ENCODE measurements at places on chromosomes 4 and X.

DNA sequence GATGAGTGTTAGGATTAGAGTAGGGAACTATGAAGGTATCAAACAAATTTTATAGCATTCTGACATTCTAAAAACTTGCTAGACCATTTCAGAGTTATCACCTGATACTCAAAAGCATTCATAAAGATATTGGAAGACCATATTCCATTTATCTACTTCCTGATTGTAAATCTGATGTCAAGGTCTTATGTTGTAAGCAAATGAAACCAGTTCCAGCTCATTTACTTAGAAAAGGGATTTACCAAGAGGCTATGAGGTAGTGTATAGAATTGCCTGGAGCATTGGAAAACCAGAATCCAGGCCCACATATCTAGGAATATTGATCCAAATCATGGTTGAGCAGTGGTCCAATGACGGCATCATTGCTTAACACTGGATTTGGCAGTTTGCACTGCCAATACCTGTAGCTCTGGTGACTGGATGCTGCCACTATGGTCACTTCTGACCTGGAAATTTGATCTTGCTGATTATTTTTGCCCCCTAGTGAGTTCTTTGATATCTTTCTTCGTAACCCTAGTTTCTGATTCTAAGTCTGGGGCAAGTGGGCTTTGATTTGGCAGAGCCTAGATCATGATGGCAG lies 25.4 kb downstream of the ARFIP1 start:
- no peak for DNase-seq

DNA sequence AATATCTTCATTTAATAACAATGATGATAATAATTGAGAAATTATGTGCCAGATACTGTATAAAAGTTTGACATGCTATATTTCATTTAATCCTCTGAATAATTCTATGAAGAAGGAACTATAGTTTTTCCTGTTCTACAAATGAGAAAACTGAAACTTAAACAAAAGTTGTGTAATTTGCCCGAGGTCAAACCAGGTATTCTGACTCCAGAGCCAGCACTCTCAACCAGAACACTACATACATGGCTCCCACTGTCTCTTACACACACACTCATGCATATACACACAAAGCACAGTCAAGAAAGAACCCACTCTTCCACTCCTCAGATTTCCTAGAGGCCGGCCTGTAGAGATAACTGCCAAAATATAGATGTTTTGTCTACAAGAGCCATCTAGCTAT lies 374.0 kb upstream of the EMCN start:
- DNase-seq, result no peak

- peak; percentile 50 for DNase-seq
Measured at GRCh38 chr4:48594180-48594579, 104.1 kb downstream of the ZAR1 start.

DNA sequence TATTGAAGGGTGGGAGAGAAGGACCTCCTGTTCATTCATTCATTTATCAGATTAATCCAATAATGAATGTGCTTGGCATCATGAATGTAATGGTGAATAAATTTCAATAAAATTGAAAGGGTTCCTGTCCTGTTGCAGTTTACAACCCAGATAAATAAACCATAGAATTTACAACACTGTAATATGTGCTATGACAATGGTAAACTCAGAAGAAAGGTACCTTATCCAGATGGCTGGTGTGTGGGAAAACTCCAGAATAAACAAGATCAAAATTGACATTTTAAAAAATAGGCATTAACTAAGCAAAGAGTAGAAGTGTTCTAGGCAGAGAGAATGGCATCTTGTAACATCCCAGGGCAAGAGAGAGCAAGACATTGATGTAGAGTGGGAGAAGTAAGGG lies 15.3 kb downstream of the ARL13A start:
- DNase-seq, result no peak

- no peak for DNase-seq
Measured at GRCh38 chrX:45807572-45808425, 607.1 kb upstream of the DIPK2B start.

Measured in BE2C (cell line).